Pancreas (tissue), 10 donors: ENCODE measurements at places on chromosomes 1 and 21. TPM values are rescaled to one million over a fixed set of nuclear protein-coding genes. Genes with fewer than 3 reads are reported as not detected.

The CD1B gene
- total RNA-seq, result not detected

DNA sequence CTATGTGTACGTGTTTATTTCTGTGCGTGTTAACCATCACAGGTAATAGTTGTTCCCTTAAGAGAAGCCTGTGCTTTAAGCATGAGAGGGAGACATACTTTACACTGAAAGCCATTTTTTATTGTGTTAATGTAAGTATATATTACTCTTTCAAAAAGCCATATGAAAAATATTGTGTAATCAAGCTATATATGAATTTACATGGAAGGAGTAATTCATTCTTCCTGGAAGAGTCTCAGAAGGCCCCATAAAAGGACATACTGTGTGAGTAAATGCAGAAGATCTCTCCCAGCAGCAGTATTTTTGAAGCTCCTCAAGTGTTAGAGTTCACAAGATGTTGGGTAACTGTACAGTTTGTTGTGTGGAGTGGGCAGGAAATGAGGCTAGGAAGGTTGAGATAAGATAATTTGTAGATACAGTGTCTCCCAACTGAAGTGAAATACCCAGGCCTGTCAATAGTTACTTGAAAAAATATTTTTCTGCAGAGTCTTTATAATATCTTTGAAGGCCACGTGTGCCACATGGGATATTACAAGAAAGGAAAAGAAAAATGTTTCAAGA lies 138.3 kb downstream of the PTGER3 start:
- no peak overlapping the region for H3K27ac ChIP-seq
- no peaks in the 10 kb centered on the region for H3K4me1 ChIP-seq
- DNase-seq, result no peak
- H3K36me3 ChIP-seq, result no peaks in the 10 kb centered on the region

DNA sequence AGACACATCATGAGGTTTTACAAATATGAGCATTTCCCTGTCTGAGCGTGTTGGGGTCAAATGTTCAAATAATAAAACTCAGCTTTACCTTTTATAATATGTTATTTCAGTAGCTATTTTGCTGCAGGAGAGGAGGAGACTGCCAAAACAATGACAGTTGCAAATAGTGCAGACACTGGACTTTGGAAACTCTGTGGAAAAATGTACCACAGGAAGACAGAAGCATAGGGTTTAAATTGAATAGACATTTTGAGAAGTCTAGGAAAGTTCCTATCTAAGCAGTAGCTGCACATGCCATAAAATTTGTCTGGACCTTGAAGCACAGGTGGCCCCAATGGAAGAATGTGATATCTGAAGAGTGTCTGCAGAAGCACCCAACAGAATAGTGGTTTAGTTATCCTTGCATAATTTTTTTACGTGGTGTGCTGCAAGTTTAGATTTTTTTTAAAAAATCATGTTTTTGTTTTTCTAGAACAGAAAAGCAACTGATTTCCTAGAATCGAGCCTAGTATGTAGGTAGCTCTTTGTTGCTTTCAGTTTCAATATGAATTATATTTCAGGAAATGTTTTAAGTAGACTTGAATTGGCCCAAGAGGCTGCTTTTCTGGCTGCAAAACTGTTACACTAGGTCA lies 14.0 kb upstream of the GBP5 start:
- no peaks in the 10 kb centered on the region for H3K27me3 ChIP-seq
- no peak for DNase-seq
- H3K4me1 ChIP-seq, result no peaks in the 10 kb centered on the region
- no peaks in the 10 kb centered on the region for H3K36me3 ChIP-seq

- H3K27me3 ChIP-seq, result peaks cover 4% of the 10 kb centered on the region
- no peaks in the 10 kb centered on the region for H3K4me1 ChIP-seq
- no peak overlapping the region for H3K27ac ChIP-seq
- H3K4me3 ChIP-seq, result no peak overlapping the region
- H3K36me3 ChIP-seq, result no peaks in the 10 kb centered on the region
Measured at GRCh38 chr21:38675182-38675824, 130.4 kb upstream of the ETS2 start.
